ENCODE measurements at places on chromosomes 6 and 20.

DNA sequence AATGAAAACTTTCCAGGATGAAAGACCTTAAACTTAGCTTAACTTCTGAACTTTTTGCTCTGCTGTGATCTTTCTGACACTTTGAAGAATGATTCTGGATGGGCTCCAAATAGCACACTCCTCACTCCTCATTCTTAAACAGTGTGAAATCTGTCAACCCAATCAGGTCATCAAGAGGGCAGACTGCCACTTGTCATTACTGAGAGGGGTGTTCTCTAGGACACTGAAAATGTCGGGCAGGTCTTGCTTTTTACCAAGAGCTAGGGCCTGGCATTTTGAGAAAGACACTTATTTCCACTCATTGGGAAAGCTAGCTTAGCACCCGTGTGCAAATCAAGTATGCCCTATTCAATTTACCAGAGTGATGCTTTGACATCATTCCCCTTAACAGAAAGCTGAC lies 122.2 kb downstream of the MTFR2 start:
- DNase-seq, result no peak

DNA sequence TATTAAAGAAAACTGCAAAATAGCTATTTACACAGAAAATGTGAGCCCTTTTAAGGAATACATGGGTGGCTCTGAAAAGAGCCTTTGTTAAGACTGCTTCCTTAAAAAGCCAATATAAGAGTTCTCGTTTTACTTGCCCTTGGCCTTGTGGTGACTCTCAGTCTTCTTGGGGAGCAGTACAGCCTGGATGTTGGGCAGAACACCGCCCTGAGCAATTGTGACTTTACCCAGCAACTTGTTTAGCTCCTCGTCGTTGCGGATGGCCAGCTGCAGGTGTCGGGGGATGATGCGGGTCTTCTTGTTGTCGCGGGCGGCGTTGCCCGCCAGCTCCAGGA lies 111.5 kb downstream of the HFE start:
- DNase-seq, result no peak

- no peak for DNase-seq
These were observed 101.3 kb downstream of the SNX5 start for GRCh38 chr20:17867131-17867925.

DNA sequence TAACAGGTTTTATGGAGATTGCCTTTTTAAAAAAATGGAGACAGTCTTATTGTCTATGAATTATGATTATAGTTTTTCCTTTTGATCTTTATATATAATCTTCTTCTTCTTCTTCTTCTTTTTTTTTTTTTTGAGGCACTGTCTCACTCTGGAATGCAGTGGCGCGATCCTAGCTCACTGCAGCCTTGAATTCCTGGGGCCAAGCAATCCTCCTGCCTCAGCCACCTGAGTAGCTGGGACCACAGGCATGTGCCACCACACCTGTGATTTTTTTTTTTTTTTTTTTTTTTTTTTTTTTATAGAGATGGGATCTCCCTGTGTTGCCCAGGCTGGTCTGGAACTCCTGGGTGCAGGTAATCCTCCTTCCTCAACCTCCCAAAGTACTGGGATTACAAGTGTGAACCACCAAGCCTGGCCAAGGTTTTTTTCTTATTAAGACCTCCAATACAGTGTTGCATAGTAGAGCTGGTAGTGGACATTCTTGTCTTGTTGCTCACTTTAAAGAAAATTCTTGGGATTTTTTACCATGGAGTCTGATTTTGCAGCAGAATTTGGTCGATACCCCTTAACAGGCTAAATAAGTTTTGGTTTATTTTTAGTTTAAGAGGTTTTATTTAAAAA lies 46.5 kb downstream of the STK4 start:
- DNase-seq, result no peak

GRCh38 chr6:131117878-131118277 lies 17.4 kb upstream of the AKAP7 start:
- no peak for DNase-seq

GRCh38 chr20:57329608-57330221 lies at the start of gene SPO11:
SPO11 (plus strand) TSS chr20:57329803; CDS start chr20:57329868, 65 bp downstream.
- no peak for DNase-seq

DNA sequence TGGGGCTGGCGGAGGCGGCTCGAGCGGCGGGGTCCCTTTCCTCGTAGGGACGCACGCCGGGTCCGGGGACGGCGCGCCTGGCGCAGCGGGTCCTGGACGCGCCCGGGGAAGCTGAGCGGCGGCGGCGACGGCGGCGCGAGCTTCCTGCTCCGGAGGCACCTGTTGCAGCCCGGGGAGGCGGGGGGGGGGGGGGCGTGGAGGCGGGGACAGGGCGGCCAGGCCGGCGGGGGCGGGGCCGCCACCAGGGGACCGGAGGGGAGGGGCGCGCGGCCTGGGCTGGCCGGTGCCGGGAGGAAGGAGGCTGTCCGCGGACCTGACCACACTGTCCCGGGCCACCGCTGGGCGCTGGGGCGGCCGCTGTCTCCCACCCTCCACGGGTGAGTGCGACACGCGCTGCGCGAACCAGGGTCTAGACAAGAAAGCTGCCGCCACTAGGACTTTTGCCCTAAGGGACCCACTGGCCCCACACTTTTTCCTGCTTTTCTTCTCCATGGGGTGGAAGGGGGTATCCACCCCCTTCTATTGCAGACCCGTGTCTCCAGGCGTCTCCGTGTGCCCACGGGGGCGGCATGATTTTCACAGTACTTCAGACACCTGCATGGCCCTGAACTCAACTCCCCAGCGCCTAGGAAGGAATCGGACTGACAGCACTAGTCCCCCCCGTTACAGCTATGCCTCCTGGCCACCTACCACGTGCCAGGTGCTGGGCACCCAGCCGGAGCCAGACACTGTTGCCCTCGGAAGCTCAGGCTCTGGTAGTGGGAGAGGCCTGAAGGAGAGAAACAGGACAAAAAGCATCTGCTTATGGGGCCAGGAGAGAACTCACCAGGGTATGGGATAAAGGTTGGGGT lies at the start of gene NFATC2:
TSS of gene NFATC2 (minus strand) at position 149 of the 851 bp plus-strand sequence. CDS start 220 bp downstream, outside the sequence.
- peak; percentile 45 for DNase-seq

DNA sequence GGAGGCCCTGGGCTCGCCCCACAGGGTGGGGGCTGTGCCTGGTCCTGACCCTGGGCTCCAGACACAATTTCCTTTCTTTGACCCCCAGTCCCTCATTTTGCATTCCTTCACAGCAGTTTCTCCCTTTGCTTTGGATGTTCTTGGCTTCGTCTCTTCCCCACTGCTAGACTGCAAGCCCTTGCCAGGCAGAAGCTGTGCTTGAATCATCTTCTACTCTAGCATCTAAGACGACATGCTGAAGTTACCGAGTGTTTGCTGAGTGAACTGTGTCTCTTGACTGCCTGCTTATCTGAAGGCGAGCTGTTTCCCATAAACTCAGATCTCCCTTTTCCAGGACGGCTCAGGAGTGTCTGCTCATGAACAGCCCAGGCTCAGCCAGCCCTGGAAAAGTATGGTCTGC lies 14.3 kb upstream of the SYNDIG1 start:
- no peak for DNase-seq

GRCh38 chr6:119065382-119065781 lies 13.1 kb downstream of the FAM184A start:
- DNase-seq, result no peak

GRCh38 chr20:53535878-53536277 lies 57.8 kb downstream of the ZNF217 start:
- no peak for DNase-seq
